ENCODE measurements at places on chromosomes 2 and 18.

DNA sequence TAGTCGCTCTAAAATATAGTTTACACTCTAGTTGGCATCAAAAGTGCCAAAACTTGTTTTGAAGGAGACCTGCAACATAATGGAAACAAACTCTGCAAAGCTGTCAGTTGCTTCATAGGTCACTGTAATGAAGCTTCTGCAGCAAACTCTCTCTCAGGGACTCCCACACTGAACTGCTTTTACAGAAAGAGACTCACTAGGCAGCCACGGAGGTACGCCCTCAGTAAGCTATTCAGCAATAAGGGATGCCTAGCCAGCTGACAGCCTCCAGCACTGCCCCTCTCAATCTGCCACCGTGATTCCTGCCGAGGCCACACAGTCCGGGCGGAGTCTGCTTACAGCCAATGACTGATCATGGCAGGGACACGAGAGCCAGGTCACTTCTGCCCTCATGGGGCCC is 51.1 kb downstream of the COLEC12 start:
- DNase-seq = no peak

GRCh38 chr2:118130385-118130784 is 42.1 kb downstream of the INSIG2 start:
- DNase-seq = no peak

DNA sequence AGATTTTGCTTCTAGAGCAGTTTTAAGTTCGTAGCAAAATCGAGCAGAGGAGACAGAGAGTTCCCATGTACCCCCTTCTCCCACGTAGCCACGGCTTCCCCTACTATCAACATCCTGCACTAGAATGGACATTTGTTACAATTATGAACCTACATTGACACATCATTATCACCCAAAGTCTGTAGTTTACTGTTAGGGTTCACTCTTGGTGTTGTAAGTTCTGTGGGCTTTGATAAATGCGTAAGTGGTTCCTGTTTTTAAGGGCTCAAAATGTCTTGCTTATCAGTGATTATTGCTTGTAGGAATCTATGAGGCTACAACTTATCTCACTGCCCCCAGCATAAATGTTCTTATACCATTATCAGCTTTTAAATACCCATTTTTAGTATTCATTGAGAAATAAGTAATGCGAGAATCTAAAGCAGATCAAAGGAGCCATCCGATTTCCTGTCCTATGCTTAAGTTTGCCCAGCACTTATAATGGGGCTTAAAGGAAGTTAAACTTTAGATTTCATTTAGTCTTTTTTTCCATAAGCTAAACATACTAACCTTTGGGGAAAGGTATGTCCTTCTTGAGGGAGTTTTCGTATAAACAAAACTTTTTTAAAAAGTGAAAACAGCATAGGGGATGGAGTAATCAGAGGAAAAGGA is 118.7 kb downstream of the HAUS1 start:
- DNase-seq = no peak

DNA sequence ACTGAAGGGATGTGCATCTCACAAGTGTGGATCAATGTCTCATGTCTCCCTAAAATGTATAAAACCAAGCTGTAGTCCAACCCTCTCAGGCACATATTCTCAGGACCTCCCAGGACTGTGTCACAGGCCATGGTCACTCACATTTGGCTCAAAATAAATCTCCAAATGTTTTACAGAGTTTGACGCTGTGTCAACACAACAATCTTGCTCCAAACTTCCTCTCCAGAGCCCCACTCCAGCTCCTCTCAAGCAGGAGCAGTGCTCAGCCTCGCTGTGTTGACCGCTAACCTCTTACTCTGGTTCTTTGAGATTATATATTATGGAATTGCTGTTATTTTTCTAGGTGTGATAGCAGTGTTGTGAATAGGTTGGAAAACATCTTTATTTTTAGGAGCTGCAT is 56.2 kb downstream of the CYP27C1 start:
- no peak for DNase-seq

- no peak for DNase-seq
Measured at GRCh38 chr2:123644053-123644452, 381.0 kb upstream of the CNTNAP5 start.

GRCh38 chr2:9212010-9212635 is 5.5 kb downstream of the ASAP2 start:
- no peak for DNase-seq

DNA sequence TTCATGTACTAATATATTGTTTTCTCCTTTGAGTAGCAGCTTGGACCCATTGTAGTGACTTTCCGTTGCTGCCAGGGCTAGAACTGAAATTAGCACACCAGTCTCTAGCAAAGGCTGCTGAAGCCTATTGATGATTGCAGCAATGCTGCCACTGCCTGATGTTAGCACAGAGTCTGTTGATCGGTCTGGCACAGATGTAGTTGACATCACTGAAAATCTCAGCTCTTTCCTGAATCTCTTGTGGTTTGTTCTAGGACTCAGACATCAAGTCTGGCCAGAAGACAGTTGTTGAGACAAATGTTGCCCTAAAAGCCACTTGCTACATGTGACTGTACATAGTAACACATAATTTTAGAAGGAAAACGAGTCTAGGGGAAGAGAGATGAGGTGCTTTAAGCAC is 47.2 kb downstream of the VAPA start:
- no peak for DNase-seq

All from smooth muscle cell of the brain vasculature (primary cell).